ENCODE measurements at places on chromosomes 4 and X. TPM values are rescaled to one million over a fixed set of nuclear protein-coding genes. Genes with fewer than 3 reads are reported as not detected.

Gene RASL11B
- total RNA-seq: 4.5 TPM

Gene HTATSF1
- 28.8 TPM for total RNA-seq

Gene KLKB1
- not detected for total RNA-seq

Gene PNCK
- not detected for total RNA-seq

Gene DDX53
- not detected for total RNA-seq

Gene STBD1
- 5.0 TPM for total RNA-seq

Gene ELF4
- total RNA-seq: 18.9 TPM
